ENCODE measurements at places on chromosomes 6 and 20.

- DNase-seq: no peak
These were observed 952.9 kb upstream of the EPHA7 start for GRCh38 chr6:94372229-94372628.

DNA sequence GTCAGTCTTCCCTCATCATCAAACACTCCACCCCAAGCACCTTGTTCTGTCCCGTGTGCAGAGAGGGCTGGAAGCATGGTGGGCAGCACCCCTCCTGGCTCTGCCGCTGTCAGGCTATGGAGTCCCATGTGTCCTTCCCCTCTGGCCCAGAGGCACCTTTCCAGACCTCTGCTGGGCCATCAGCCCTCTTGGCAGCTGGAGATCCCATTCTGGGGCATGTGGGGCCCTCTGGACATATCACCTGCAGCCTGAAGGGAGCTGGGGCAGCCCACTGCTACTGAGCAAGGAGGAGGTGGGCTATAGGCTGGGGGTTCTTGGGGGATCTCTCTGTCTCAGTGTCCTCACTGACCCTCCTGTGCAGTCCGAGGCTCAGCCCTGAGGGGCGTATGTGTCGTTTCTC, 42.2 kb downstream of the SUN5 start:
- no peak for DNase-seq

DNA sequence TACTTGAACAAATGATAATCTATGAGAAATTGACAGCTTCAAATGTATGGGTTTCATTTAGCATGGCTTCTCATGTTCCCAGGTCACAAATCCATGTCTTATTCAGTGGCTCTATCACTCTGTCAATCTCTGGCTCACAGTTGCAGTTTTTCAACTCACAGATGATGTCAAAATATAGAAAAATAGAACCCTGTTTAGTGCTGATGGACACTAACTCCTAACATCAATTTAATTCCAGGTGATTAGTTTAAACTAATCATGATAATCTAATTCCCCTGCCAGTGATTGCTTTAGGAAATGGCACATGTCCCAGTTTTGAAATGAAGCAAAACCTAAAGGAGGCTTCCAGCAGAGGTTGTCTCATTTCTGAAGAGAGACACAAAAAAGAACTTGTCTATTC, 13.0 kb downstream of the KHDC1 start:
- no peak for DNase-seq

- DNase-seq: no peak
These were observed 32.8 kb upstream of the SMIM8 start for GRCh38 chr6:87289571-87289970.

DNA sequence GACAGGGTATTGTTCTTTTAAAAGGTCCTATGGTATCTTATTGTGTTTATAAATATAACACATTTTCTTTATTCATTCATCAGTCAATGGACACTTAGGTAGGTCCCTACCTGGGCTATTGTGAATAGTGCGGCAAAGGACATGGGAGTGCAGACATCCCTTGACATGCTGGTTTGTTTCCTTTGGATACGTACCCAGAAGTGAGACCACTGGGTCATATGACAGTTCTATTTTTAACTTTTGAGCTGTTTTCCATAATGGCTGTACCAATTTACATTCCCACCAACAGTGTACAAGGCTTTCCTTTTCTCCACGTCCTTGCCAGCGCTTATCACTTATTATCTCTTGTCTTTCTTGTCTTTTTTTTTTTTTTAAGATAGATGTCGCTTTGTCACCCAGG, 627.5 kb downstream of the PRKN start:
- DNase-seq: no peak

- DNase-seq: no peak
These were observed 198.3 kb downstream of the JARID2 start for GRCh38 chr6:15444081-15444731.

GRCh38 chr6:156957931-156958547, 180.9 kb downstream of the ARID1B start:
- peak; percentile 30 for DNase-seq

DNA sequence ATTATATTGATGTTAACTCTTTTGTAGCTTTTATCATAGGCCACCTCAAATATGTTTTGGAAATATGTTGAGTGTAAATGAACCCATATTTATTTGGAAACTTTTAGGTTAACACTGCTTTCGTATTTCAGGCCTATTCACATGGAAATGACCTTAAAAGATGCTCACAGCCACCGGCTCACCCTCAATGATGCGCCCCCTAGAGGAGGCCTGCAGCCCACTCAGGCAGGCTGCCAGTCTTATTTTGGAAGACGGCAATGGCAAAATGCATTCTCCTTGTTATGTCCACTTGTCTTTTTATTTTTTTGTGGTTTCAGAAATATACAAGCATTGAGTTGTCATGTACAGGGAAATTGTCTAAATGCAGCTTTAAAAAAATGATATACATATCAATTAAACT, 869.7 kb downstream of the PHF3 start:
- peak; percentile 16 for DNase-seq

DNA sequence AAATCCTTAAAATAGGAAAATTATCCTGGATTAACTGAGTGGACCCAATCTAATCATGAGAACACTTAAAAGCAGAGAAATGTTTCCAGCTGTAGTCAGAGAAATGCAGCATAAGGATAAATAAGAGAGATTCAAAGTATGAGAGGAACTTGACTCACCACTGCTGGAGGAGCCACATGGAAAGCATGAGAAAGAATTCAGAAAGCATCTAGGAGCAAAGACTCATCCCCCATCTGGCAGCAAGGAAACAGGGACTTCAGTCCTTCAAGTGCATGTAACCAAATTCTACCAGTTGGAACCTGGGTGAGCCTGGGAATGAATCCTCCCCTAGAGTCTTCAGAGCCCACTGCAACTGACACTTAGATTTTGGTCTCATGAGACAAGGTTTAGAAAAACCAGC, 33.7 kb downstream of the RNF146 start:
- no peak for DNase-seq

DNA sequence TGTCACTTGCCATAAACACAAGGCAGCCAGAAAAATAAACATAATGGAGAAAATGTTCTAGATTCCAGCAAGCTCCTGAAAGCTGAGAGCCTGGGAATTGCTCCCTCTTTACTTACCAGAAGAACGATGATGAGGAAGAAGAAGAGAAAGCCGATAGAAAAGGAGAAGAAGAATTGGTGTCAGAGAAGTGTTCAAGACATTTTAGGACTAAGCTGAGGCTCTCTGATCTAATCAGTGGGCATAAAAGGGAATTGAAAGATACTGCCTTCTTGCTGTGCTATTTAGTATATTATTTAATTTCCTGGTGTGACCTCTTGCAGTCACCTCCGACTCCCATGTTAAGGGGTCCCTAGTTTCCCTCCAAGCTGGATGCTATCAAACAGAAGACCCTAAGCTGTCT, 316.6 kb upstream of the JARID2 start:
- no peak for DNase-seq

- no peak for DNase-seq
These were observed 45.7 kb downstream of the SCGN start for GRCh38 chr6:25697537-25698340.

- DNase-seq: no peak
These were observed 375.5 kb downstream of the HACE1 start for GRCh38 chr6:104484191-104484590.

DNA sequence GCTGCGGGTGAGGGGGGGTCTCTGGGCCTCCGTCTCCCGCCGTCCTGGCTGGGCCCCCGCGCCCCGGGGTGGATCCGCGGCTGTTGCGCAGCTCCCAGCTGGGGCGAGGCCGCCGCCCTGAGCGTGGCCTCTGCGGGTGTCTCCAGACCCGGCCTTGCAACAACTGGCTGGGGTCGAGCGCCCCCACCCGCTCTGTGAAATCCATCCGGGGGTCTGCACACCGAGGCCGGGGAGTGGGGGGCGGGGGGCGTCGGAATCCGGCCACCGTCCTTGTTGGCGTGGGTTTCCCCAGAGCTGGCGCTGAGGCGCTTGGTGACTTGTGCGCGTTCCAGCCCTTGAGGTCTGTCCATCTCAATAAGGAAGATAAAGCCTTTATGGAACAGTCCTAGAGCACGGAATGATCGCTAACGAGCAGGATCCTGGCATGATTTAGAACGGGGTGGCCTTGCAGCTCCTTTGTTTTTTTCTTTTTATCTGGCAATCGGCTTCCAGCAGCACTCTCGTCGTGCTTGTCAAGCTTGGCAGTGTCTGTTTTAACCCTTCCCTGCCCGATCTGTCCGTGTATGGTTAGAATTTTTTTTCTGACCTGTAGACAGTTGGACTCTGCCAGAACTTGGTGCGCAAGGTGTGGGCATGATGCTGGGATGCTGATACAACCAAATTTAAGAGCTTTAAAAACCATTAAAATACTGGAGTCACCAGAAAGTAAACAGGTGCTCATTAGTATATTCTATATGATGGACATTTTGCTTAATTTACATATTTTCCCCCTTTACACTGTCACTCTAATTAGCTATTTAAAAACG, 675 bp downstream of the DSTN start:
- DNase-seq: peak; percentile 51

- no peak for DNase-seq
These were observed 312.0 kb downstream of the SOX4 start for GRCh38 chr6:21905531-21905930.

DNA sequence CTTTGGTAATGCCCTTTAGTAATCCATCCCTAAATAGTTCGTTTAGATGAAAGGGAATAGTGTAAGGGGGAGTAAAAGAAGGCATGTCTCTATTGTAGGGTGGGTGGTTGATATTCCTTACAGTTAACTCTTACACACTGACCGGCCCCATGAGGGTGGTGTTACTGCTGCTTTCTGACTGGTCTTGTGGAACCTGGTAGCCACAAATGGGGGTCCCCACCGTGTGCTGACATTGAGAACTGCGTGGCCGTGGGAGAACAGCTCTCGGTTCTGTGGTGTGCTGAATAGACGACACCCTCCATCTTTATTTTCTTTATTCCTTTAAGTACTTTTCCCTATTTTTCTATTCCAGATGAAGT, 19.3 kb downstream of the MRAP2 start:
- no peak for DNase-seq

- no peak for DNase-seq
These were observed 32.8 kb downstream of the FAM8A1 start for GRCh38 chr6:17632934-17633333.

DNA sequence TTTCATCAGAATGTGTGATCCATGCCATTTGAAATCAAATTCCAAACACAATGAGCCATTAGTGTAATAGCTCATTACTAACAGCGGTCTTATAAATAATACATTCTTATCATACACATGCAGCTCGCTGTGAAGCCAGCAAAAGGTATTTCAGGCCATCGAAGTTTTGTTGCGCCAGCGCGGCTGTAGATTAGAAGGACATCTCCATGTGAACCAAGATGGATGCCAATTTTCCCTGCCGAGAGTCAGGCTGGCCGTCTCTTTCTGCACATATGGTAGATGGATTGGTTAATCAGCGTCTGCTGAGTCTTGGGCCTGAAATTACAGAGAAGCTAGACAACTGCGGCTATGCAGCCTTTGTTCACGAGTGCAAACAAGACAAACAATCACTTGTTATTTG, 44.1 kb downstream of the CFAP61 start:
- DNase-seq: no peak

- DNase-seq: no peak
These were observed 6.6 kb downstream of the MEA1 start for GRCh38 chr6:43007126-43007525.

- DNase-seq: no peak
These were observed 155.9 kb downstream of the JARID2 start for GRCh38 chr6:15401769-15402250.

GRCh38 chr6:147986846-147987245, 355.8 kb upstream of the SASH1 start:
- no peak for DNase-seq

GRCh38 chr20:46022411-46023147, 6.4 kb upstream of the SLC12A5 start:
- peak; percentile 88 for DNase-seq

- peak; percentile 88 for DNase-seq
These were observed 4.2 kb downstream of the PRSS16 start for GRCh38 chr6:27251606-27252251.

DNA sequence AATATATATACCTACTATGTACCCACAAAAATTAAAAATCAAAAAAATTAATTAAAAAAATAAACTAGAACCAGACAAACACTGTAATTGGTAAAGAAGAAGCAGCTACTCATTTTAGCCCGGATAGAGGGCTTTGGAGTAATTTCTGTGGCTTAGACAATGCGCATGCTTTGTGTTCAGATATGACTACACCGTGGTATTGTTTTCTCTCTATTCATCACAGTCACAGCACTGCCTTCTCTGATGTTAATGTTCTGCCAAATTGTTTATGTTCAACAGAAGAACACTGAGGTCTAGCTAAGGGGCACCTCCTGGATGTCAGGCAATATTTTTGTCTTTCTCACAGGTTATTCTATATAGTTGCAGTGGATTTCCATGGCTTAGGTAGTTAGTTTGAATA, 77.5 kb upstream of the GJE1 start:
- no peak for DNase-seq

DNA sequence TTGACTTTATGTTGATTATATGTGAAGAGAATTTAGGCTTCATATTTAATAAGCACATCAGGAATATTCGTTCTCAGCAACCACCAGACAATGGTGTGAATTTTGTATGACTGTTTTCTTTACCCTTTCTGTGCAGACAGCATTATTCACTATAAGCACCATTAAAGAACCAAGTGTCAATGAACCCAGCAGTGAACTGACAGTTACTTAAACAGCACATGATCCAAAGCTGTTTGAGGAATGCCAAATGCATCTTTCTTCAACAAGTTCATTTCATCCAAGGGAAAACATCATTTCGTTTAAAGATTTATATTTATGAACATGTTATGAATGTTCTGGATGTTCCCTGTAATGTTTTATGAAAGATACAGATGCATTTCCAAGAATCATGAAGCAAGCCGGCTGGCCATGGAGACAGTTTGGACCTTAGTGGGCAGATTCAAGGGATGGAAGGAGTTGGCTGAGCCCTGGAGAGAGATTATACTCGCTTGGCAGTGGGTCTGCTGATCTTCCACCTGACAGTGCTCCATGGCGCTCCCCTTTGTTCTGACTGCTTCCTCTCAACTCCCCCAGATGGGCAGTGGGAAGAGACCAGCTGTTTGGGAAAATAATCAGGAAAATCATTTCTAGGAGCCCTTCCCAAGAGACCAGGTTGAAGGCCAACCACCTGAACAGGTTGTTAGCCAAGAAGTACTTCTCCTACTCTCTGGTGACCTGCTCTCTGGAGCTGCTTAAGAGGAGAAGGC, 326.0 kb upstream of the RSPO3 start:
- DNase-seq: no peak

GRCh38 chr6:33391922-33392594, 435 bp downstream of the KIFC1 start:
- DNase-seq: peak; percentile 83
